ENCODE measurements at places on chromosomes 7 and 10.

DNA sequence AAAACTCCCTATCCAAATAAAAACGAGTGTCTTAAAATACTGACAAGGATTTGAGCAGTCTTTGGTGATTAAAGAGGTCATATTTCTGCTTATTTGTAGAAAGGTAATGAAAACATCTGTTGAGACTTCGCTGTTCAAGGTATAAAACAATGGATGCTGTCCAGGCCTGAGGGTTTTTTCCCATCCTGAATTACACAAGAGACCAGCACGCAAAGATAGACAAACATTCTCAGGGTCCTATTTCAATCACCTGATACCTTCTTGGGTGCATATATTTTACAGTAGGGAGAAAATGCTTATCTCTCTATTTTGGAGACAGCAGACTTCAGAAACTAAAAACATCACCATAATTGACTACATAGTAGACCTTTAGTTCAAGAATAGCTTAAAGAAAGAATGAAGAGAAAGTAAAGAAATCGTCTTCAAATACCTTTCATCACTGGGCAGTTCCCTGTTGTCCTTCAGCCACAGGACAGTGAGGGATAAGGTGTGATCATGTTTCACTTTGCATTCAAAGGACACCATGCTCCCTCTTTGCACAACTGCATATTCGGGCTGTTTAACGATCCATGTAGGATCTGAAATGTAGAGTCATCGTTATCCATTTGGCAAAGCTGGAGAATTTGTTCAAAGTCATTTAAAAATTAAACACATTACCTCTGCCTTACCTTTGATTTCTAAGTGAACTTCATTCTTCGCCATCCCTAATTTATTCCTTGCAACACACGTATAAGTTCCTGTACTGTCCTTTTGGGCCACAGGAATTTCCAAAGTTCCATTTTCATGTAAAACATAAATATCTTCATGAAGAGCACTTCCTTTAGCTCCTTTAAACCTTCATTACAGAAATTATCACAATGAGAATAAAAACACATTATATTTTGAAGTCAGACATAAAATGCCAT, 63.7 kb upstream of the LAMB4 start:
- no peak for DNase-seq

DNA sequence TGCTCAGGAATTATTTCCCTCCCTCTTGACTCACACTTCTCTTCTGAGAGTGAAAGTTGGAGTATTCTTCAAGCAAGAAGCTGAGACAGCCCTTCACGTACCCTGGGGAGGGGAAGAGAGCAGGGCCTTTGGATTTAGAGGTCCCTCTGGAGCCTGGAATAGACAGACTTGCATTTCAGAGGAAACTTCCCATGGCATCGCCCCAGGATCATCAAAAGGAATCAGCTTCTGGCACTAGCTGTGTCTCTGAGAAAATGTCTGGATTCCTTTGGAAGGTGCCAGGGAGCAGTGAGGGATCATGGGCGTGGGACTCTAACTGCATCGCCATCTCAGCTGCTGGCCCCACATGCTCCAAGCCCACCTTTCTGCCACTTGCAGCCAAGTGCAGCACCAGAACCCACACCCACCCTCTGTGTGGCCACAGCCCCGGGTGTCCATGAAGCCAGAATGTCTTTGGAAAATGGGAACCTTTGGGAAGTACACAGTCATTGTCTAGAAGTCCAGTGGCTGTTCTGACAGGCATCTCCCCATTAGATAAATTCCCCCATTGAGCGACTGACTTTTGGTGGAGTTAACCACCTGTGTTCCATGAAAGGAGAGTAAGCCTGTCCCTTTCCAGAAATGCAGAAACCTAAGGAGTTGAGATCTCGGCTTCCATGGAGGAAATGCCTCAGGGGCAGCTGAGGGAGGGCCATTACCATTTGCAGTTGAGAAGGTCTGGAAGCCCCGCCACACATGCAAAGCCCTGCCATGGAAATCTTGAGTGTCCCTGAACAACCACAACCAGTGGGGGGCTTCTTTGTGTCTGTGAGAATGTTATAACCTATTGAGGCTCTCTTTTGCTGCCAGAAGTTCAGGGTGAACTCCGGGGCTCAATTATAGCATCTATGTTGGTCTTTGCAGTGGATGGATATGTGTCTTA, 57.8 kb upstream of the GDF10 start:
- DNase-seq = no peak

DNA sequence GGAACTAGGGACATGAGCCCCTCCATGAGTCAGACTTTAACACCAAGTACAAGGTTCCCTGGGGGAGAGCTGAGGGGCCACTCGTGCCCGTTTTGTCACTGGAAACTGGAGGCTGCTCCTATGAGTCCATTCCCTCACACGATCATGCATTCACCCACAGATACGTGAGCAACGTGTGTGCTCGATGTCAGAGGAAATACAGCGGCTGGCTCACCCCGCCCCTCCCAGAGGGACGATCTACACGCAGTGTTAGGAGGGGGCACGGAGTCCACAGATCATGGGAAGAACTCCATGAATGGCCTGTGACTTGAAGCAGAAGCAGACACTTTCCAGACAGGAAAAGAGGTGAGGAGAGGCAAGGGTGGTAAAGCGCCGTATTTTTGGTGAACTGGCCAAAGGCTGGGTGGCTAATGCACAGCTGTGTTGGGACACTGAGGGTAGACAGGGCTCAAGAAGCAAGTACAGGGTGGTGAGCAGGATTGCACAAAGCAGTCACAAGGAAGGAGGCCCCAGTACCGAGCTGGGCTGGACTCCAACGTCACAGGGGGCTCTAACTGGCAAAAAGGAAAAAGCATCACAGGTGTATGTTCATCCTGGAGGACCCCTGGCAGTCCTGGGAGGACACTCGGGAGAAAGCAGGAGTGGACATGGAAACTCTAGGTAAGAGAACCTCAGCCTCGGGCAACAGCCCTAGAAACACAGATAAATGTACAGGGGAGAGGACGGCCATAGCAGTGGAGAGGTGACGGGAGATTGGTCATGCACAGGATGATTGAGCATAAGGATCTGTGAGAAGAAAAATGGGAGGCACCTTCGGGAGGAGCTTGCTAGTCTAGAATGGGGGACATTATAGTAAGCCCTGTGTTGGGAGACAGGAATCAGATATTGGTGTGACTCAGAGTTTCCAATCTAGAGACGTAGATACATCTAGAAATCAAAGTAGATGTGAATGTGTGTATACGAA, 41.2 kb downstream of the TNS3 start:
- no peak for DNase-seq

DNA sequence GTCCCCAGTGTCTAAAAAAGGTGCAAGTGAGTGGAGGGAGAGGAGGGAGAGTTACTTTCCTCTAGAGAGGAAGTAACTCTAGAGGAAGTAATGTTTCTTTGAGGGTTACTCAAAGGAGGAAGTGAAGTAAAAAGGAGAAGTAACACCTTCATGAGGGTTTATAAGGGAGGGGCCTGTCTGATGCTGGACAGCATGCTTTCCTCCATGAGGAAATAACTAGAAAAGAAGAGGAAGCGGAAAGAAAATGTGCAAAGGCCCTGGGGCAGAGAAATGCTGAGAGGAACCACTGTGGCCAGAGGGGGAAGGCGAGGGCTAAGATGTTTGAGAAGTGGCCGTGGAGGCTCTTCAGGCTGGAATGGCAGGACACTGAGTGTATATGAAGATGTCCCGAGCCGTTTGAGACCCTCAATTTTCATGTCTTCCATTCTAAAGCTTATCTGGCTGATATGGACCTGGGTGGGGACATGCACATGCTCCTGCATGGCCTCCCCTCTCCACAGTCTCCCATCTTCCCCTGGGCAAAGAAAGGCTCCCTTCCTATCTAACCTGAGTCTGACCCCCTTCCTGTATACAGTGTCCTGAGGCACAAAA, 3.4 kb upstream of the SLC18A2 start:
- no peak for DNase-seq

DNA sequence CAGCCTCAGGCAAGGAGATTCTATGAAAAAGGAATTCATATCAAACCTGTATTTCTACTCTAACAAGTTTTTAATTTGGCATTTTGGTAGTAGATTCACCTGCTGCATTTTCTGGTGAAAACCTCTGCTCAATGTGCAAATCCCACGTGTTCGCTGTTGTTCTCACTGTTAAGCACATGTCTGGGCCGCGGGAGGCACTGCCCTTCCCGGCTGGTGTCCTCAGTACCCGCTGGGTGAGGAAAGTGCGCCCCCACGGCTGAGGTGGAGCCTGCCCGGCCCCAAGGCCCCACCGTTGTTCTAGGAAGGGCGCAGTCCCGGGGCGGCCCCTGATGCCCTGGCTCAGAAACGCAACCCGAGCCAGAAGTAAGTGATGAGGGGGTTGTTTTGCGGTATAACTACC, 193.4 kb upstream of the VWC2 start:
- no peak for DNase-seq

GRCh38 chr10:78772486-78772885, 296.3 kb upstream of the ZMIZ1 start:
- no peak for DNase-seq

GRCh38 chr7:29156907-29157452, 10.6 kb upstream of the CPVL start:
- no peak for DNase-seq

DNA sequence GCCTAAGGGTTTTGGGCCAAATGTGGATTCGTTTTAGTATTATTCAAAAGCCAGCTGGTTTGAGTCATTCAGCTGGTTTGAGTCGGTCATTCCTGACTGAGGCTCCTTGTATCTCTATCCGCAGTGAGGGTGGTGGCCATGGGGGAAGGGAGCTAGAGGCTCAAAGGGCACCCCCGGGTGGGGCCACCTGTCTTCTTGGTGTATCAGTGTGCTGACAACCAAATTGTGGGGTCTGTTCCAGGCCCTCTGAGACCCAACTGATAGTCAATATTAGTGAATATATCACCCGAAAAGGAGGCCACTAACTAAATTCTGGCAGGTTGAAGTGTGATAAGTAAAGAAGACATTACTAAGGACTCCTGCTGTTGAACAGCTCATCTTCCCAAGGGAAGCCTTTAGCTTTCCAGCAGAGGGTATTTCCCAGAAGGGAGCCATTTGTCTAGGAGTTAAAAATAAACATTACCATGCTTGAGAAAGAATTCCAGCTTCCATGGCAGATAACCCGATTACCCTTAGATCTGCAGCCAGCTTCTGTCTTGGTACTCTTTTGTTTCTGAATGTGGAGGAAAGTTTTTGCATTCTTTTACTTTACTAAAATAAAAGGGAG, 29.9 kb upstream of the DDX50 start:
- no peak for DNase-seq

- DNase-seq = no peak
Measured at GRCh38 chr7:128982105-128982504, 44.4 kb downstream of the IRF5 start.

DNA sequence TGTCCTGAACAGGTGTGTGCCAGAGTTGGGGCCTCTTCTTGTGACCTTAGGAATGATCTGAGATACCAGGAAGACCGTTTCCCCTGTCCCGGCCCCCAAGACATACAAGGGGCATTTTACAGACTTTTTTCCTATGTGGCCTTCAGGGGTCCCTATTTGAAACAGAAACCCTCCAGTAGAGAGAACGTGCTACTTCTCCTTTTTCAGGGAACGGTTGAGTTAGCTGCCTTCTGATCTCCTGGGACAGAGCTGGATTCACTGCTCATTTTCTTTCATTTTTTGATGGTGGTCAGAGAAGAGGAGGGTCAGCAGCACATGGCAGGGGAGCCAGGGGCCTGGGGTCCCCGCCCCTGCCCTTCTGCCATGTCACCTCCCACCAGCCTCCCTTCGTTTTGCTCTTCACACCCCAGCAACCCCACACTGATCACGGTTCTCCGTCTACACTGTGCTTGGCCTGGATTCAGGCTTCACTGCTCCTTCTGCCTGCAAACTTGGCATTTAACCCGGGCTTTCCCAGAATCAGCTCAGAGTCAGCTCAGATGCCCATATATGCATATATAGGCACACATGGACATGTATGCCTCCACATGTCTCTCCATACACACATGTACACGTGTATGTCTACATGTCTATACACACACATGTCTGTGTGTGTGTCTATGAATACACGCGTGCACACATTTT, 138.1 kb upstream of the BTBD16 start:
- no peak for DNase-seq

DNA sequence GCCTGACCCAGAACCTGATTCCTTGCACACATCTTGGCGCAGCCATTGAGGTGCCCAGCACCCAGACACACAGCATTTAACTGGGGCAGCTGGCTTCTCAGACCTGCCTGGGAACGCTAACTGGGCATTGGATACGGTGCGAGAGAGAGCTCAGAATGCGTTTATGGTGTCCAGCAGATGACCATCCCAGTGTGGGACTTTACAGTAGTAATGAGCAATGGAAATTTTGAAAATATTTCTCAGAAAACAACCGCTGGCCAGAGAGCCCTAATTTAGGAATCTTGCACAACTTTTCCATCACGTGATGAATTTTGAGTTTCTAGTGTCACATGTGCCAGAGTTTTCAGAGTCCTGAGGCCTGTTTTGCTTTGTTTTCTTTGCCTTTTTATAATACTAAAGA, 78.2 kb upstream of the SEC61G start:
- no peak for DNase-seq

DNA sequence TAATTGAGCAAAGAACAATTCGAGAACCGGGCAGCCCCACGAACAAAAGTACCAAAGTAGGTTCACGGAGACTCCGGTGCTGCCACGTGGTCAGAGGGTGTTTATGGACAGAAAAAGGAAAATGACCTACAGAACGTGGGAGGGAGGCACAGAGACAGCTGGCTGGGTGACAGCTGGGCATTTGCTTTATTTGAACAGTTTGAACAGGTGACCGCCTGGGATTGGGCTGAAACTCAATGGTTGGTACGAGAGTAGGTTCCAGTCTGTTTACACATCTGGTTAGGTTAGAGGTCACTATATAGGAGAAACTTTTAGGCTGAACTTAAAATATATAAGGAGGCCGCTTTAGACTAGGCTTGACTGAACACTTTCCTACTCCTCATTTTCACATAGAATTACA, 50.6 kb upstream of the CELF2 start:
- no peak for DNase-seq

- DNase-seq = no peak
Measured at GRCh38 chr7:81937091-81937490, 167.2 kb upstream of the HGF start.

- DNase-seq = no peak
Measured at GRCh38 chr10:66291133-66291532, 634.7 kb upstream of the LRRTM3 start.

DNA sequence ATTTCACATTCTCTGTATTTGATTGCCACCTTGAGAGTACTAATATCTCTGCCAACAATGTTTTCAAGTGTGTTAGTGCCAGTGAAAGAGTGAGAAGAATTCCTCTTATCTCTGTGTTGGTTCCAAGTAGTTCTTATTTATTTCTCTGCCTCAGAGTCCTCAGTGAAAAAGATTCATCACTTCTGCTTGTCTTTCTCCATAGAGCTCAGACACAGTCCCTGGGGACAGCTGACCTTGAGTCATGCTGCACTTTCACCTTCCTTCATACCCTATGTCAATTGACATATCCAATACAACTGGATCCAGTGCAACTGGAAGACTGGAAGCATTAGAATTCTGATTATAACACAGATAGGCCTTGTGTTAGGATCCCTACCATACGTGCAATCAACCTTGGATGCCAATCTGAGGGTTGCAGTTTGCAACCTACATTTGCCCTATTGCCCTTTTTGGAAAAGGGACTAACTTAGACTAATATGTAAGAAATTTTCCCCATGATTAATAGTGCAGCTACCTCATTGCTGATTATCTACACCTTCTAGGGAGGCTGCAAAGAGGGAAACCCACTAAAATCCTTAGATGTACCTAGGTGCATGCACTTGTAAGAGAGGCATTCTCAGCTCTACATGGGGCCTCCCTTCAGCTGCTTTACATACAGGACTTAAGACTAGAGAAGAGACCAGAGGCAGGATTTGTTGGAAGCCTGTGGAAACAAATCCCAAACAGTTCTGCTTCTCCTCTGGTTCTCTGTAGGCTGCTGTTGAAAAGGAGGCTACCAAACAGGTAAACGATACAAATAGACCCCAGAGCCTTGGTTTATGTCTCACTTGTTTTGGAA, 8.4 kb downstream of the IFIT2 start:
- no peak for DNase-seq

- peak; percentile 23 for DNase-seq
Measured at GRCh38 chr7:157612664-157613561, 276.1 kb downstream of the DNAJB6 start.

All from activated T-helper 1 cell treated with anti-CD3 and anti-CD28 coated beads, Interleukin-2, amount 50 U/mL, for 16 hours (primary cell).